Stimulated activated CD8-positive, alpha-beta memory T cell treated with anti-CD3 and anti-CD28 coated beads, Interleukin-4, amount 100 ng/mL, for 1 hour (primary cell): ENCODE measurements at places on chromosomes 2 and 18.

DNA sequence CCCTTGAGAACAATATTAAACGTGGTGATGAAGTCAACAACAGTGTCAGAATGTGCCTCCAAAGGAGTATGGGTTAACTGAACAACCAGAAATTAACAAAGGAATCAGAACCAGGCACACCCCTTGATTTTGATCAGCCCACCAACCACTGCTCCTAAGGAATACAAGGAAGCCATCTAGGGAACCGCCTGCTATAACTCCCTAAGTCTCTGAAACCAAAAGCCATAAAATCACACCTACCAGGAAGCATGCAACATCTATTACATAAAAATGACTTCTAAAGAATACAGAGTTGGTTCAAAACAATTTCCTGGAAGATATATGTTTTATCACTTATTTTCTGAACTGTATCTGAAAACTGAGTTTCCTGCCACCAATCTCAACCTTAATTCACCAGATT, 360.0 kb downstream of the EPHA4 start:
- DNase-seq, result no peak

DNA sequence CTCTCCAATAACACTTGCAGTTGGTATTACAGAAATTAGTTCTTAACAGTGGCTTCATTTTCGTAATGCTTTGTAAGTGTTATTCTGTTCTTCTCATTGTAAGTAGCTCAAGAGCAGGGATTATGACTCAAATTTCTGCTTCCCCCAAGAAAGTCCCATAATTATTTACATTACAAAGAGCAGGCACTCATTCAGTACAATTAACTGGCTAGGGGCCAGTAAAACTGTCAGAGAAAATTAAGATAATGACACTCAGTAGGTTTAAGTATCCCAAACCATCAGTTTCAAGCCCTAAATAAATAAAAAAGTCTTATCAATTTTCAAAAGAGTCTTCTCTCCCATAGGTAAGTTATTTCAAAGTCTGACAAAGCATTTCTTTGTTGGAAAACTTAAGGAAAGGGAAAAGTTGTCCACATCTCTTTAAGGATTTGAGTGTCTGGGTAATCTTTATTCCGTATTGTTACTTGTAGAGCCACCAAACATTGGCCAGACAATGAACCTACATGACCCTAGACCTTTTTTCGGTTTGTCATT, 137.1 kb downstream of the ARHGAP28 start:
- DNase-seq, result no peak

DNA sequence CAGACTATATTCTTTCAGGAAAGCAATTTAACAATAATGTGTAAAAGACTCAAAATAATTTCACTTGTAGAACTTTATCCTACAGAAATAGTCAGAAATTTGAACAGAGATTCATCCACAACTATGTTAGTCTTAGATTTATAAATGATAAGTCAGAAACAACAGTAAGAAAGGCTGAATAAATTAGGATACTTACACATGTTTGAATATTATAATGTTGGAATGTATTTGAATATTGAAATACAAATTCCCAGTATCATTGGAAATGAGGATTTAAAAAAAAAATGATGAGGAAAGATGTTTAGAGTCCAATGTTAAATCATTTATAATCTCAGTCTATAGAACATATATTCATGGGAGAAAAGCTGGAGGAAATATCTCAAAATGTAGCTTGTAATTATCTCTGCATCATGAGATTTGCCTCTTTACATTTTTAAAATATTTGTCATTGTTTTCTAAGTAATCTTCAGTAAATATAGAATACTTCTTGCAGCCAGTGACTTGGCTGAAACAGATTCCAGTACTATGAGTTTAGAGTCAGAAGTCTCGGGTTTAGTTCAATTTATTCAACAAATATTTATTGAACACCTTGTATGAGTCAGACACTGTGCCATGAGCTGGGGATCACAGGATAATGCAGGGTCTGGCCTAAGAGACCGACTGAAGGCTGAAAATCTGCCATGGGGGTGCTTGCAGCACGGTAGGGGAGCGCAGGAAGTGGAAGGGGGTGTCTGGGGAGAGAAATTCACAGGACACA, 32.3 kb downstream of the CXCR4 start:
- DNase-seq, result no peak

GRCh38 chr18:74797577-74798151, 200.0 kb downstream of the ZNF407 start:
- no peak for DNase-seq

- no peak for DNase-seq
Observed at GRCh38 chr2:69163109-69163508, 150.1 kb downstream of the ANTXR1 start.

- DNase-seq, result no peak
Observed at GRCh38 chr18:14086458-14087231, 45.6 kb downstream of the ZNF519 start.

DNA sequence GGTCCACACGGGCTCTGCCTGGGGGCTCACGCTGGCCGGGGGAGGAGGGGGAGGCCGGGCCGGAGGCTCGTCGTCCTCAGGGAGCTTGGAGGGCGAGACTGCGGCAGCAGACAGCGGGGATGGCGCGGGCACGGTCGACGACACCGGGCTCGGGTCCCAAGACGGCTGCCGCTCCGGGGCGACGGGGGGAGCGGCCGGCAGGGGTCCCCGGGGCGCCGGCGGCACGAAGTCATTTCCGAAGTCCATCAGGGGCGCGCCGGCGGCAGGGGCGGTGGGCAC, 491 bp downstream of the RTN4 start:
- DNase-seq, result no peak

GRCh38 chr2:168515502-168515901, 59.4 kb downstream of the CERS6 start:
- no peak for DNase-seq

DNA sequence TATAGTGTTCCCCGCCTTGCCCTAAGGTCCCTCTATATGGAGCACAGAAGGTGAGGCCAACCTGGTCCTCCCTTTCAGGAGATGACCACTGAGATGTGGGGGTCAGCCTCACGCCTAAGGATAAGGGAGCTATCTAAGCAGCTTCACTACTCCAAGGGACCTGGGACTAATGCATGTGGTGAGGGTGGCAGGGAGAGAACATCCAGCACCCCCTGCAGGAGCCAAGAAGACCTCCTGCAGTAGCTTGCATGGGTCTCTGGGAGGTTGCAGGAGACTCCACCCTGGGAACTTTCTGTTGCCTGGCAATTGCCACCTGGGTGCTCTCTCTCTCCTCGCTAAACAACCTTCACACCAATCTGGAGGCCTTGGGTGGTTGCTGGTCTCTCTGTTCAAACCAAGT, 93.0 kb upstream of the KLHL29 start:
- DNase-seq, result no peak

- DNase-seq, result no peak
Observed at GRCh38 chr2:217316743-217317142, 456.9 kb upstream of the TNP1 start.

- DNase-seq, result no peak
Observed at GRCh38 chr18:21851327-21851961, 110.9 kb downstream of the MIB1 start.

DNA sequence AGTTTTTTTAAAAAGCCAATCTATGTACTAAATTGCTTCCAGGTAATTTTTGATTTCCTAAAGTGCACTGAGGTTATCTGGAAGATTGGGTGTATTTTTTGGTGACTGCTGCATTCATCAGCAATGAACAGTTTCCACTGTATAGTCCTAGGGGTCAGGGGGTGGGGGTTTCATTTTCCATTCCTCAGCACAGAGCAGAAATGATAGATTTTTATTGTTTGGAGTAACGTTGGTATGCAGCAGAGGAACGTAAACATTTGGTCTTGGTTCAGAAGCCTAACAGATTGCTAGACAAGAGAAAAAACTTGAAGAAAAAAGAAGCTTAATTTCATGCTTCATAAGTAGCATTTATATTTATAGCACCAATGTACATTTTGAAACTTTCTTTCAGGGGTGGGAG, 54.9 kb downstream of the ZCCHC2 start:
- no peak for DNase-seq

DNA sequence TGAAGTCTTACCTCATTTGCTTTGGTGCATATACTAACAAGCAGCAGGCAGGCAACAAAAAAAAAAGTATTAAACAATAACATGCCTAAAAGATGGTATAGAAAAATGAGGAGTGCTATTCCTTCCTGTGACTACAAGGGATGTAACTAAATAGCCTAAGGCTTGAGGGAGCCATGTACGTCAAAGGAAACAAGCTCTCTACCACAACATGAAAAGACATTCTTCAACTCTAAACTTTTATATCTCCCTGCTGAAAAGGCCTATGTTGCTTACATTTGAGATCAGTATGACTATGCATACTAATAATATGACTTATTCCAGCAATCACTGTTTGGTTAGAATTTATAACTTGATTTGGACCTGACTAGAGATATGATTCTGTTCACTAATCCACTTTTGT, 347.9 kb downstream of the ADCYAP1 start:
- DNase-seq, result no peak

GRCh38 chr2:231383416-231384108, 11.9 kb upstream of the B3GNT7 start:
- DNase-seq, result no peak

- DNase-seq, result no peak
Observed at GRCh38 chr2:161117506-161117905, 42.7 kb upstream of the TANK start.

GRCh38 chr18:77136871-77137665, 4.5 kb upstream of the MBP start:
- no peak for DNase-seq

GRCh38 chr2:224158831-224159230, 119.7 kb upstream of the SERPINE2 start:
- DNase-seq, result no peak

GRCh38 chr2:154400563-154401290, 297.8 kb upstream of the KCNJ3 start:
- DNase-seq, result no peak

DNA sequence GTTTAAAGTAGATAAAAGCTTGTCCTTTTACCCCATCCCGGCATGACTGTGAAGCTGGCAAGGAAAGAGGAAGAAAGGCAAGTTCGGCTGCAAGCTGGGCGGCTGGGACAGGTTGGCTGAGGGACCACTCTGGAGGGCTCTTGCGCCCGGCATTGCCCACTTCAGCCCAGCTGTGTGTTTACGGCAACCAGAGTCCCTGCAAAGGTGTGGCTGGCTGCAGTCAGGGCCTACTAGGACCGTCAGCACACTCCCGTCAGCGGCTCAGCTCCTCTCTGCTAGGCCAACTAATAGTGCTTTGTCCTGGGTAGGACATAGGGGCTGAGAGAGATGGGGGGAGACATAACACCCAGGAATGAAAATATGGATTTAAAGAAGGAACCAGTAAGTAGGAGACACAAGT, 11.7 kb upstream of the SAP130 start:
- DNase-seq, result no peak

DNA sequence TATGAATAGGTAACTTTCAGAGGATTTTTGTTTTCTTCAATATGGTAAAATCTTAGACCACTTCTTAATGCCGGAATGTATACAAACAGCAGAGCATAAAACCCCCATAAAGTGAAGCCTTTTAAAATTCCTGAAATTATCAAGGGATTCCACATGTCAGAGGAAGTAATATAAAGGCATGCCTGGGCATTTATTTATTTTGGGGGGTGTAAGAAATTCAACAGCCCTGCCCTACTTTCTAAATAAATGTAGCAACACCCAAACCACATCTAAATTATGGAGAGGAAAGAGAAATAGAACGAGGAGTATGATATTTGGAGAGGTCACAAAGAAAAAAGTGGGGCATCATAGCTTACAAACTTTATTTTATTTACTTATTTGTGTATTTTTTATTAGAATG, 9.9 kb downstream of the CHST9 start:
- DNase-seq, result no peak

DNA sequence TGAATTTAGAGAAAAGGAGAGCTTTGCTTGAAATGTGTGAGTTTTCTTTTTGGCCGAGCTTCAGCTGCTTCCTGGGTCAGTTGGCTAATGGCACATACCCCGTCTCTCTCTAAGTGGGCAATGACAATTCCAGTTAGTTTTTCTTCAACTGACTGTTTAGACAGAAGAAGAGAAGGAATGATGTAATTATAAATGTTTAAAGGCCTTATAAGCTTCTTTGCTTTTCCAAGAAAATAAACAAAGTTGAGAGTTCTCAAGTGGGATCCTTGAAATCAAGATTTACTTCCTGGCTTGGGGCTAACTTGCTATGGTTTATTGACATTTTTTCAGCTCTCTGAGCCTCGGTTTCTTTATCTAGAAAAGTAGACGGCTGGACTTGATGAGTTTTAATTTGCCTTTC, 794.9 kb upstream of the ACVR2A start:
- DNase-seq, result no peak

DNA sequence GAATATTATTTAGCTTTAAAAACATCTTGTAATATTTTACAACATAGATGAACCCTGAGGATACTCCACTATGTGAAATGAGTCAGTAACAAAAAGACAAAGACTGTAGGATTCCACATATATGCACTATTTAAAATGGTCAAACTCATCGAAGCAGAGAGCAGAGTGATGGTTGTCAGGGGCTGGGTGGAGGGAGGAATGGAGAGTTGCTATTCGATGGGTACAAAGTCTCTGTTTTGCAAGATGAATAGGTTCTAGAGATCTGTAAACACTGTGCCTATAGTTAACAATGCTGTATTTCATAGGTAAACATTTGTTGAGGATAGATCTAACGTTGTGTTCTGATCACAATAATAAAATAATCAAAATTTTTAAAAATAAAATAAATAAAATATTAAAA, 1675.9 kb upstream of the CELF4 start:
- DNase-seq, result no peak
